Epithelial cell of prostate (primary cell): ENCODE measurements at places on chromosomes 2 and 18.

- no peak for DNase-seq
Measured at GRCh38 chr2:159054032-159054334, 85.5 kb downstream of the TANC1 start.

DNA sequence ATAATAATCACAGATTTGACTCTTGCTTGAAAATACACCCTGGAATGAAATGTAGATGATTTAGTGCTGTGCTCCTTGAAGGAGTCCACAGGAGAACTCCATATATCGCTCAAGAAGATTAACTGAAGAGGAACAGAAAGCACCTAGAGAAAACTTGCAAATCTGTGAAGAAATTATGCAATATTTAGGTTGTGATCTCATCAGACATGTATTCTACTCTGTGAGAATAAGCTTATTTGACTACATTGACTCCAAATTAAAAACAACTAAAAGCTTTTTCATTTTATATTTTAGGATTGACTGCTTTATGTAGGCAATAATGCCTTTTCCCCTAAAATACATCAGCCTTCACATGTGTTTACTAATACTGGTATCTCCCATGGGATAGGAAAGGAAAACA lies 906.6 kb upstream of the LRATD1 start:
- DNase-seq: no peak

DNA sequence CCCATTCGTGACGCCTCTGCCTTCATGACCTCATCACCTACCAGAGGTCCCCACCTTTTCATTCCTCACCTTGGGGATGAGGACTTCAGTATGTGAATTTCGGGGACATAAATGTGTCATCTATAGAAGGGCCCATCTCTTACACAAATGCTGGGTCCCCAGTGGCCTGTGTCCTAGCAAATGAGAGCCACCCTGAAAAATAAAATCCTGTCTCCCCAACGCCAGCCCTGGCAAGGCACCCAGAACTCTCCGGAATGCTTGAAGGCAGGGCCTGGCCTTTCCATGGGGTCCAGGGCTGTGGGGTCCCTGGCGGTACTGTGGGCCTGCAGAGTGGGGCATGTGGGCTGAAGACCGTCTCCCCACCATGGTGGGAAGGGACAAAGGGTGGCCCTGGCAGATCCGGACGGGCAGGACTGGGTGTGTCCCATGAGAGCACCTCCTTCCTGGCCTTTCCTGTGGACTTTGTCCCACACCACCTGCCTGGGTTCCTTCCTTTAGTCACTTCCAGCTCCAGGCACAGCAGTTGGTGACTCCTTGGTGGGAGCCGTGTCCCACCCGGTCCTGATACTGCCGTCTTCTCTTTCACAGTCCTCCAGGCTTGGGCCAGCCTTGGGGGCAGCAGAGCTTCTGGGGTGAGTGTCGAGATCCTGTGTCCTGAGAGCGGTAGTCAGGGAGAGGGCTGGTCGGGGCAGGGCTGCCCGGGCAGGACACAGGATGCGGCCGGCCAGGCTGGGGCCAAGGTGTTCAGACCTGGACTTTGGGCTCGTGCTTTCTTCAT lies 18.6 kb downstream of the CAPN10 start:
- DNase-seq: no peak

DNA sequence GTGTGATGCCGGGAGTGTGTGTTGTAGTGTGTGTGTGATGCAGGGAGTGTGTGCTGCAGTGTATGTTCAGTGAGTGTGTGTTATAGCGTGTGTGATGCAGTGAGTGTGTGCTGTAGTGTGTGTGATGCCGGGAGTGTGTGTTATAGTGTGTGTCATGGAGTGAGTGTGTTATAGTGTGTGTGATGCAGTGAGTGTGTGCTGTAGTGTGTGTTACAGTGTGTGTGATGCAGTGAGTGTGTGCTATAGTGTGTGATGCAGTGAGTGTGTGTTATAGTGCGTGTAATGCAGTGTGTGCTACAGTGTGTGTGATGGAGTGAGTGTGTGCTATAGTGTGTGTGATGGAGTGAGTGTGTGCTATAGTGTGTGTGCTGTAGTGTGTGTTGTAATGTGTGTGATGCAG lies 182.1 kb upstream of the SOX11 start:
- no peak for DNase-seq

DNA sequence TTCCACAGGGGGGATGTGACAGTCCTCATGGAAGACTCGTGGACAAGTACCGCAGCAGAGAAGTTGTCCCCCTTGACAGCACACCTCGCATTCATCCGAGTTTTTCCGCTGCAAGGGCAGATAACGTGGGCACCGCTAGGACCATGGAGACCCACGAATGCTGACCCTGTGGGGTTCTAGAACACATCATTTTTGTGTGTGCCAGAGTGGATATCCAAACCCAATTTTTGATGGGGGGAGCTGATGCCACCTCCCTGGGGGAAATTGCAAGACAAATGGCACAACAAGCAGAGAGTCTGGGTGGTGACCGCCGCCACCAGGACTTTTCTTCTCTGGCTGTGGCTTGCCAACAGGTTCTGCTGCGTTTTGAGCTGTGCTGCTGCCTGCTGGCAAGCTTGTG lies 46.9 kb downstream of the SP110 start:
- DNase-seq: no peak

GRCh38 chr18:62902776-62903175 lies 187.4 kb downstream of the PHLPP1 start:
- no peak for DNase-seq

- no peak for DNase-seq
Measured at GRCh38 chr2:181356526-181357130, 100.6 kb upstream of the ITGA4 start.

GRCh38 chr18:63307551-63308200 lies 11.9 kb downstream of the BCL2 start:
- no peak for DNase-seq

DNA sequence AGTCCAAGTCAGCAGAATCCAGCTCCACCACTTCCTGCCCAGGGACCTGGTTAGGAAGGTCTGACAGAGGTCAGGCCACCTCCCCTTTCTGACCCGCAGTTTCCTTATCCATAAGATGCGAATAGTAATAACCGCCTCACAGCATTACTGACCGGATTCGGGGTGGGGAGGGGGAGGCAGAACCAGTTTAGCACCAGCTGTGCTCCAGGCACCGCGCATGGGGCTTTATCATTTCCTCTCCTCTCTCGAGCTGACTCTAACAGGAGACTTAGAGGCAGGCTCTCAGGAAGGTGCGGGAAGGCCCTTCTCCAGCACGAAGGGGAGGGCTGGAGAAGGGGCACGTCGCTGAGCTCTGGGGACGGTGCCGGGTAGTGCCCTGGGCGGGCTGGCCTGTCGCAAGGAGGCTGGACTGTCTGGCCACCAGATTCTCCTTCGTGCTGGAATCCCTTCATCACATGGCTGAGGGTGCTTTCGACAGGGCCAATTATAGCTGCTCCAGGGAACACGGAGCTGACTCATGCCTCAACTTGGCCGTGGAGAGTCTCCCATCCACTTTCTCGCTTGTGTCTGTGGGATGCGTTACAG lies 5.7 kb downstream of the EHD3 start:
- no peak for DNase-seq

DNA sequence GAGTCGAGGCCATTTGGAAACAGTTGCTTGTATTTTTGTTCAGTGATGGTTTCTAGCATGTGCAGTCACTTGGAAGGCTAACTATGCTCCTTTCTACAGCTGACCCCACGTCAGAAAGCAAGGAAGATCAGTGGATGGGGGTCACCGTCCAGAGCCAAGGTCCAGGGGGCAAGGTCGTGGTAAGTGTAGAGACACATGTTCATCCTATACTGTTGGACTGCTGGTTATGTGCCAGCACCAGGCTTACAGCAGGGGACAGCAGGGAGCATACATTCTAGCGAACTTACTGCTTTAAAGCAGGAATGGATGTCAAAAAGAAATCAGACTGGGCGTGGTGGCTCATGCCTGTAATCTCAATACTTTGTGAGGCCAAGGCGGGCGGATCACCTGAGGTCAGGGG lies 40.0 kb downstream of the ITGA6 start:
- no peak for DNase-seq

DNA sequence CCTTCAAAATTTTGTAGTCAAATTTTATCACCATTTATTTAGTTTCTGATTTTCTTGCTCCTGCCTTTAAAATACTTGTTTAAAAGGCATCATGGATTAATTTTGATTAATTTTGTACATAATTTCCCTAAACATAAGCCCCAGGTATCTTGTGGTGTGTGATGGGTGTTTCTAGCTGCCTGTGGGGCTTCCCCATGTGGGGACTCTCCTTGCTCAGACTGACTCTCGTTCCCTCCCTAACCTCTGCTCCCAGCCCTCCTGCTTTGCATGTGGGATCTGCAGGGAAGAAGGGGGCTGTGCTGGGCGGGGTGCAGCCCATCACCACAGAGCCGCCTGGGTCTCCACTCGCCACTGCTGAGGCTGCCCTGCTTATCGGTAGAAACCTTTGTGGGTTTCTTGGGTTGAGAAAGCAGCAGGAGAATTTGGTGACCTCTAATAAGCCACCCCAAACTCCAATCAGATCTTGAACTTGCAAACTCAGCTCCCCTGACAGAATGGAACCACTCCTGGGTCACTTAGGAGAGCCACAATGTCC lies 72.5 kb downstream of the MRPS9 start:
- no peak for DNase-seq

GRCh38 chr2:30181176-30181575 lies 34.4 kb downstream of the YPEL5 start:
- DNase-seq: no peak
